ENCODE measurements at places on chromosomes 1 and 21.

DNA sequence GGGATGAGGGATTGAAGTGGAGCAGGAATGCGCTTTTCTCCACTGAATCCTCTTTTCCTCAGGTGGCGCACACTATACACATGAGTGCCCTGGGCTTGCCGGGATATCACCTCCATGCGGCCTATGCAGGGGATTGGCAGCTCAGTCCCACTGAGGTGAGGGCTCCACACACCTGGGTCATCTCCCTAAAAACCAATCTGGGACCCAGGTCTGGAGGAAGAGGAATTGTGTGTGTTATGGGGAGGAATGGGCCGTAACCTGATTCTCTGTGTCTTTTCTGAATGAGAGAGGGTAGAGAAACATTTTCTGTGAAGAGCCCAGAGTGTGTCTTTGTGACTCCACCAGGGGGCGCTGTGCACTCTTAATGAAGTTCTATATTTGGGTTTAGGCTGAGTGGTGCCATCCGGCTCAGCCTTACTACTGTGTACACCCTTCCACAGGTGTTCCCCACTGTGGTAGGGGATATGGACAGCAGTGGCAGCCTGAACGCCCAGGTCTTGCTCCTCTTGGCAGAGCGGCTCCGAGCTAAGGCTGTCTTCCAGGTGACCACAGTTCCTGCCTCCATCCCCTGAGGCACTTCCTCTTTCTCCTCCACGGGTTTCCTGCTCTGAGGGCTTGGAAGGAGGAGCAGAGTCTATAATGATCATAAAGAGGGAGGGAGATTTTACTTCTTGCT is 1.5 kb downstream of the TOMM40L start:
- DNase-seq: no peak

DNA sequence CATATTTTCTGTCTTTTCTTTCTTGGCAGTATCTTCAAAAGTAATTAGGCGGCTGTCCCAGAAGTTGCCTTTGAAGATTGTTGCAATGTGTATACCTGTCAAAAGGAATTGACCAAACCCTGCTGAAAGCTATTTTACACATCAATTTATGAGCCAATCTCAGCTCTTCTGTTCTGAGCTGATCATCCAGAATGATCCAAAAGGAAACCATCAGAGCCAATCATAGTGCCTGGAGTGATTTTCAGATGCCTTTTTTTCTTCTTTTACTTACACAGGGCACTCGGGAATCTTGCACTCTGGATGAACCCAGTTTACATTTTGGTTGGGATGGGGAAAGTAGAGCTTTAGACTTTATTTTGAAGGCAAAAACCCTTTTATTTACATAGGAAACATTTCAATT is 21.8 kb upstream of the APOBEC4 start:
- DNase-seq: no peak

DNA sequence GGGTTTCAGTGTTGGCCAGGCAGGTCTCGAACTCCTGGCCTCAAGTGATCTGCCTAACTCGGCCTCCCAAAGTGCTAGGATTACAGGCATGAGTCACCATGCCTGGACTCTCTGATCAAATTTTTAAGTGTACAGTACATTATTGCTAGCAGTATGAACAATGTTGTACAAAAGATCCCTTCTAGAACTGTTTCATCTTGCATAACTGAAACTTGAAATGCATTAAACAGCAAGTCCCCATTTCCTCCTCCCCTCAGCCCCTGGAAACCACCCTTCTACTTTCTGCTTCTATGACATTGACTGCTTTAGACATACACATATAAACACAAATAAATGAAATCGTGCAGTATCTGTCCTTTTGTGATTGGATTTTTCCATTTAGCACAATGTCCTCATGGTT is 463.4 kb downstream of the PTPRC start:
- DNase-seq: no peak

DNA sequence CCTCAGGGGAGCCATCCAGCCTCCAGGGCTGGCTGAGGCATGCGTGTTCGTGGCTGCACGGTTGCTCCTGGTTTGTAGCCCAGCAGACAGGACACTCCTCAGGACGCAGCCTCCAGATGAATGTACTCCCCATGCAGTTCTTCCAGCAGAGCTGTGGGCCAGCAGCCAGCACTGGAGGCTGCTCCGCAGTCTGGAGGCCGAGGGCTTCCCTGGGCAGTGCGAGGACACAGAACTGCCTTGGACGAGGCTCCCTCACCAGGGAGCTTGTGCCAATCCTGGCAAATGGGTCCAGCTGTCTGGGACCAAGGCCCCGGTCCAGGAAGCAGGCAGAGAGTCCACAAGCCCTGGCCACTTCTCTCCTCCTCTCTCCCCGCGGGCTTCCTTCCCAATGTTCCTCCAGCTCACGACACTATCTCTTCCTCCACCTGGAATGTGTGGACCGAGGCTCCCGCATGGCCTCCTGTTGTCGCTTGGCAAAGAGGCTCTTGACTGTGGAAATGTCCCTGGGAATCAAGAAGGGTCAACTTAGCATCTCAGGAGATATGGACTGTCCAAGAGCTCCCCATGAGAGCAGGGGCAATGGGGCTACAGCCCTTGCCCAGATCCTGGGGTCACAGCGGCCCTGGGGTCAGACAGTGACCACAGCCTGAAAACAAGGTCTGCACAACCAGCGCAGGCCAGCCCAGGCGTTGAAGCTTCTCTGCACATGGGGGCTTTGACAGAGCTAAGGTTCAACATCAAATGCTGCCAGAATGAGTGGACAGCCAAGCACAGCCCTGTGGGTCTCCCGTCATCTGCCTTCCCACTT is 5.3 kb downstream of the EDN2 start:
- DNase-seq: no peak

GRCh38 chr21:42523211-42523610 is 9.6 kb downstream of the SLC37A1 start:
- DNase-seq: no peak

GRCh38 chr1:113557187-113557586 is 166.9 kb downstream of the MAGI3 start:
- DNase-seq: no peak
